Stimulated activated CD8-positive, alpha-beta memory T cell treated with anti-CD3 and anti-CD28 coated beads, Interleukin-7, amount 100 ng/mL, for 4 hours (primary cell): ENCODE measurements at places on chromosomes 3 and 15.

DNA sequence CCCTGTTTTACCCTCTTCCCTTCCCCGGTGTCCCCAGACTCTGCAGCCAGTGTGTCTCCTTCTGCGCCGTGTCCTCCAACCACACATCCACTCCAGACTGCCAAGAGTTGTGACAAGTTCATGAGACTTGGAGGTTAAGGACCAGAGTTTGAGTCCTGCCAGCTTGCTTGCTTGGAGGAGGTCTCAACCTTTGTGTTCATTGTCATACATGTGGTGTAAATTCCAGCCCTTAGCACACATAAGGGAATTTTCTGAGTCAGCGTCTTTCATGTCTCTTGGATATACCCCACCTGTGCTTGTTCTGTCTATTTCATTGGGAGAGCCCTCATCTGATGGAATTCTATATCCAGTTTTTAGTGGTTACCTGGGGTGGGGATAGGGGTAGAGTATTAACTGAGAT, 13.3 kb downstream of the CORO2B start:
- no peak for DNase-seq

GRCh38 chr3:52067046-52067445, 10.7 kb upstream of the DUSP7 start:
- DNase-seq = no peak

DNA sequence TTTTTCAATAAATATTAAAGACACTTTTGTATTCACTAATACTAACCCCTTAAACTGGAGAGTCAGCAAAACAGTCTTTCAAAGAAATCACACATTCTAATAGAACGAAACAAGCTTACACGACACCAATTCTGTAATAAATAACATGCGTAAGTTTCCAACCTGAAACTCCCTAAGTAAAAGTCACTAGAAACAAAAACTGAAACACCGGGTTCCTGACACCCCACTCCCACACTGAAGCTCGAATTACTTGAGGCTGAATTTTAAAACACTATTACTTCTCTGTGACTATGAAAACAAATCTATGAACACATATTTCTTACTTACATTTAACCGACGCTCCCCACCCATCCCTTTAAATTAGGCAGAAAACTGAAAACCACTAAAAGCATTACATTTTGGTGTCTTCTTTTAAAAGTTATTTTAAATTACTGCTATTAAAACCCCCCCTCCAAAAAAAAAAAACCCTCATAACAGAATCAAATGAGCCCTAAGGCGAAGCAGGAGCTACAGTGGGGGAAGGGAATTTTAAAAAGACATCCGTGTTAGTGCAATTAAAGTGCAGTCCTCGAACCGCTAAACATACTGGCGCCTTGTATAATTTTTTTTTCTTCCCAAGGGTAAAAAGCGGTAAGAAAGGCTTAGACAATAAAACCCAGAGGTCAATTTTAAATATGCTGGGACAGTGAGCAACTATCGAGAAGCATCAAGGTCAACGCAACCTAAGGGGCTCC, 878 bp downstream of the SPPL2A start:
- no peak for DNase-seq

GRCh38 chr3:52685285-52685708, 416 bp downstream of the PBRM1 start:
- DNase-seq = peak; percentile 71

DNA sequence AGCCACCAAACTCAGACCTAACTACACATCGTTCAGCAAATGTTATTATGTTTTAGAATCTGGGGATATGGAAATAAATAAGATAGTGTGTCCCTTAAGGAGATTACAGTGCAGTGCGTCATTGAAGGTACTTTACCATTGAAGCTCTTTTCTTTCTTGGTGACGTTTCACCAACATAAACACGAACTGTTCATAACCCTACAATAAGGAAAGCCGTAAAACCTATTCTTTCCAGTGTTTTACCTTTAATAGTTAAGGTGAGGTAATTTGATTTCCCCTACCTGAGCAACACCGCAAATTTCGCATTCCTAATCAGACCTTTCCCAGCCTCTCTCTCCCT, 826 bp downstream of the CCDC66 start:
- no peak for DNase-seq

GRCh38 chr15:79311901-79312553, 1.1 kb downstream of the TMED3 start:
- no peak for DNase-seq

GRCh38 chr3:43159131-43159875, 53.4 kb upstream of the POMGNT2 start:
- DNase-seq = no peak

GRCh38 chr3:128585974-128586373, 64.6 kb downstream of the RPN1 start:
- DNase-seq = no peak

DNA sequence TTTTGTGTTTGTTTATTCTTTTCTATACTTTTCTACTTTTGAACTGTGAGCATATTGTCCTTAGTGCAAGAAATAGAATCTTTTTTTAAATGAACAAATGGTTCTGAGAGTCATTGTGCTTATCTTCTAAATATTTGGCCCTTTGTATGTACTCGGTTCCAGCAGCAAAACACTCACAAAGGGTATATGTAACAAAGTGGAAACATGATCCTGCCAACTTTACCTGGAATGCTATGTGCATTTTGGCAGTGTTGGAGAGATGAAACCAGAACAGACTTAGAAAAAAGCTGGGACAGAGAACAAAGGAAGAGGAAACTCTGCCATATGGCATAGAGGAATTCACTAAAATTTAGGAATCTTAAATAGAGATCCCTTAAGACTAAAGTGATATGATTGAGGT, 150.1 kb downstream of the FGF12 start:
- DNase-seq = no peak

DNA sequence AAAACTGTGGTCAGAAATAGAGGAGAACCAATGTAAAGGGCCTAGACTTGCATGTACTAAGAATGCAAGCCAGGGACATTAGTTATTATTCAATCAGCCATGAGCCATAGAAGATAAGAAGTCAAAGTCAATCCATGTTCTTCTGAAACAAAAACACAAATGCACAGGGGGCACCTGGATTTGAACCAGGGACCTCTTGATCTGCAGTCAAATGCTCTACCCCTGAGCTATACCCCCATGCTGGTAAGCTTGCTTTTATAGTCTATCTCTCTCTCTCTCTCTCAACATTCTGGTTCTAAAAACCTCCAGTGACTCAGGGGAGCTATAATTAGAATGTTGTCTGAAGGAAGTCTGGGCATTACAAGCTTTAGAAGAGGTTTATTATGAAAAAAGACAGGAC, 85.6 kb upstream of the ACP3 start:
- no peak for DNase-seq

DNA sequence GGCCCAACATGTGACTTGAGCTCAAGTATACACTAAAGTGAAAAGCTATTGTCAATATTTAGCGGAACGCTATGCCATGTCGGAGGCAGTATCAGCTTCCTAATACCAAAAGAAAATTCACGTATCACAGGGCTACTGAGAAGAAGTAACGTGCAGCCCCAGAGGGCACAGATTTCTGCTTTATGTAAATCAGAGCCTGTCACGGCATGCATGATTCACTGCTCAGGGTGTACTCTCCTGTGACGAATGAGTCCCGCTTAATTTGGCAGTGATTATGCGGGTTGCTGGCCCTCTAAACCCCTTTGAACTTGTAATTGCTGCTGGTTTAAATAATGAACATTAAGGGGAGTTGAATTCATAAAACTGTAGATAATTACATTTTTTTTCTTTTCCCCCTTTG, 85.3 kb downstream of the MEIS2 start:
- DNase-seq = no peak

DNA sequence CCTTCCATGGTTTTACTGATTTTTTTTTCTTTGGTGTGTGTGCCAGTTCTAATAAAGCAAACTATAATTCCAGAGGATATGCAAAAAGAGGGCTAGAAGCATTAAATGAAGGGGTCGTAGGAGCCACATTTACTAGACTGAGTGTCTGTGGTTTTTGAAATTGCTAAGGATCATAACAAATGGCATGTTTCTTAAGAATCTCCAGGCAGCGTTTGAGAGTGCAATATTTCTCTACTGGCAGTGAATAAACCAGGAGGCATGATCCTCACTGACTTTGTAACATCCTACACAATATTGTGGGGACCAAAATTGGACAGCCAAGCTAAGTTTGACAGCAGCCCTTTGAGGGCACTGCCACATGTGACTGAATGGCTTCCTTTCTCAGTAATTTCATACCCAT, 115.9 kb upstream of the CCNL1 start:
- no peak for DNase-seq

DNA sequence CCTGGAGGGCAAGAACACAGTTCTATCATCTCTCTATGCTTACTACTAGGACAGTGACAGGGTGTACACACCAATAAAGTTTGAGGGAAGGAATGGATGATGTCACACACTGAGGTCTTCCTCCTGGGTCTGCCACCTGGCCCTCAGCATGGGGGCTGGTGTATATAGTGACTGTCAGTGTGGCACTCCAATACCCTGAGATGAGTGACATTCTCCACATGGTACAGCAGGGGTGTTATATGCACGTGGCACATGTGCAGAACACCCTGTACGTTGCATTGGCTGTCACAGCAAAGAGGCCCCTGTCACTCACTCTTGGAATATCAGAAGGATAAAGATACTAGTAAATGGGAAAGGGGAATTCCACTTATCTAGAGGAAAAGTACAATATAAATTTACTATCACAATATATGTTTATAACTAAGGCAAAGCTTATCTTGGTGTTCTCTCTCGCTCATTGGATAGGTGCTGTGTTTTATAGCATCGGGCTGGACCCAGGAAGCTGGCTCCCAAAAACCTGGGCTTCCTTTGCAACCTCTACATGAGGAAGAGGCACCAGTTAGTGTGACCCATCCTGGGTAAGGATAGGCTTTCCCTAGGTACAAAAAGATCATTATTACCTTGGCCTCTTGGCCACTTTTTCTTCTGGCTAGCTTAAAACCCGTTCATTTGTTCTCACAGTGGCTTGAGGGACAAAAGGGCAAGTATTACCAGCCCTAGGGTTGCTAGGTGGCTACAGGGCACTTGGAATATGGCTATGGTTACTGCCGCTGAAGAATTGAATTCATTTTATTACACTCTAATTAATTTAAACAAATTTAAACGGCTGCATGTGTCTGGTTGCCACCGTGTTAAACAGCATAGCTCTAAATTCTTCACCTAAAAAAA, 54.8 kb upstream of the HES1 start:
- no peak for DNase-seq

DNA sequence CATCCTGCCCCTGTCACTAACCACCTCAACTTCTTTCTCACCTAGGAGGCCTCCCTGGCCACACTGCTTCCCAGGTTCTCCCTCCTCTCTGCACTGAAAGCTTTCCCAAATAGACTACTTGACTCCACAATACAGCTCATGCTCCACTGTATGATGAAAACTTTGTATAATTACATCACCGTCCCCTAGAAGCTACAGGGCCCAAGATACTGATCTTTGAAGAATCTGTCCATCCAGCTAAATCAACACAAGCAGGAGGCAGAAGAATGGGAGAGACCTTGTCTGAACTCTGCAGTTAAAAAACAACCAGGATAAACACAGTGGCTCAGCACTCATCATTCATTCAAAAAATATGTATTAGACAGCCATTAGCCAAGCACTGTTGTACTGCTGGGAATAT, 26.4 kb upstream of the RPS17 start:
- DNase-seq = no peak

DNA sequence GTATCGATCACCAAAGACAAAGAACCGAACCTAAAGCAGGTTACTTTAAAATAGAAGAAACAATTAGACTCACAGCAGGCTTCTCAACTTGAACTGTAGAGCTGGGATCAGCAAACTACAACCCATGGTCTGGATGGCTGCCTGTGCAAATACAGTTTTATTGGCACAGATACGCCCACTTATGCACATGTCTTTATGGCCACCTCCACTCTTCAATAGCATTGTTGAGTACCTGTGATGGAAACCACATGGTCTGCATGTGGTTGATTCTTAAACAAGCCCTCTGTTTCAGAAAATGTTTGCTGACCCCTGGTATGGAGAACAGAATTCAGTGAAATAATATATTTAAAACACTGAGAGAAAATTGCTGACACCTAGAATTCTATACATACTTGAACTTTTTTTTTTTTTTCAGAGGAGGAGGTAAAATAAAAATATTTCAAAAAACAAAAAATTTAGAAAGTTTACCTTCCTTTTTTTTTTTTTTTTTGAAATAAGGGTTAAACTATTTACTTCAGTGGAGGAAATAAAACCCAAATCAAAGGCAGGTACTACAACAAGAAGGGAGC, 263.8 kb upstream of the ATP10A start:
- DNase-seq = no peak

- no peak for DNase-seq
Measured at GRCh38 chr15:40892447-40893012, 1.7 kb upstream of the VPS18 start.

- DNase-seq = no peak
Measured at GRCh38 chr15:80152896-80153876, at the start of gene FAH. FAH (plus strand) TSS chr15:80152999; CDS start chr15:80153055, 56 bp downstream.

GRCh38 chr15:59278120-59278519, 71.5 kb downstream of the LDHAL6B start:
- no peak for DNase-seq

DNA sequence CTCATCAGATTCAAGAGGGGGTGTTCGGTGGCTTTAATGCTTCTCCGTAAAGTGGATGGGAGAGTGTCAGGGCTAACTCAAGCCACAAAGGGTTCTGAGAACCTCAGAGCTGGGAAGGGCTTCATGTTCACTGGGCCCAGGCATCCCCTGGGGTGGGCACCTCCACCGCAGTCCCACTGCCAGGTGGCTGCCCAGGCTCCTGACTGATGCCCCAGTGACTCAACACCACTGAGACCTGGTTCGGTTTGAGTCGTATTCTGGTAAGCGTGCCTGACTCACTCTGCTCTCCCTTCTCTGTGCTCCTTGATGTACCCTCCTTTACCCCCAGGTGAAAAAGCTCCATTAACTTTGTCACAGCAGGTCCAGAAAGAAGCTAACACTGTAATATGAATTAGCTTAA, 304.6 kb downstream of the RPLP1 start:
- peak; percentile 55 for DNase-seq

GRCh38 chr3:97958396-97958795, 13.8 kb downstream of the RIOX2 start:
- DNase-seq = no peak

- DNase-seq = no peak
Measured at GRCh38 chr3:197963019-197963637, 3.1 kb downstream of the LMLN start.

DNA sequence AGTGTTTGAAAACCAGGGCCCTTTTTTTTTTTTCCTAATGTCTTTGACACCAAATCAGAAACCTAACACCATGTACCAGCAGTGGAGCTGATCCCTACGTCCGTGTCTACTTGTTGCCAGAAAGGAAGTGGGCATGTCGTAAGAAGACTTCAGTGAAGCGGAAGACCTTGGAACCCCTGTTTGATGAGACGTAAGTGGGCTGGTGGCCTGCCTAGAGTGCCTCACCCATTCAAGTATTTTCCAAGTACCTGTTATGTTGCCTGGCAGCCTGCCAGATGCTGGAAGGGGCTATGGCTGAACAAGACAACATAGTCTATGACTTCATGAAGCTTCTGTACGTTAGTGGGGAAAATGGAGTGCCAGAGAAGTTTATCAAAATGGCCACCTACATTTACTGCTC, 39.7 kb downstream of the ESYT3 start:
- no peak for DNase-seq

GRCh38 chr3:143478115-143478693, 358.6 kb downstream of the CHST2 start:
- no peak for DNase-seq

- no peak for DNase-seq
Measured at GRCh38 chr3:120615847-120616609, 19.9 kb downstream of the NDUFB4 start.
